ENCODE measurements at places on chromosomes 12 and 14. TPM values are rescaled to one million over a fixed set of nuclear protein-coding genes. Genes with fewer than 3 reads are reported as not detected.

DNA sequence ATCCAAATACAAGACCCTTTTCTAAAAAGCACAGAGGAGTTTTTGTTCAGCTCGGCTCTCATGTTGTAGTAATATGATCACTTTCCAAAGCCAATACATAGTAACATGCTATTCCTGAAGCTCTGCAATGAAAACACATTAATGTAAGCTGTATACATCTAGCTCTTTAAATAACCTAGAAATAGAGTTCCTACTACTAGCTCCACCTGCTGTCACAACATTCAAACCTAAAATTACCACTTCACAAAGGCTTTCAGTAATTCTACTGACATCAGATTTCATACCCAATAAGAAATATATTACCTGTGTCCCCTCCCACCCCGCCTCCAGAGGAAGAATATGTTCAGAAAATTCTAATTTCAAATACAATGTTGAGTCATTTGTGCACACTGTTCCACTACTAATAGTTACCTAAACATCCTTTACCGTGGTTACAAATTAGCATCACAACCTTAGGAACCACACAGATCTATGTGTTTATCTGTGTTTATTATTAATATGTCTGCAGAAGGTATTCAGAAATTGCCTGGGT, 17.8 kb downstream of the EFCAB11 start:
- DNase-seq = no peak

The BMP4 gene
- 14.4 TPM for total RNA-seq

DNA sequence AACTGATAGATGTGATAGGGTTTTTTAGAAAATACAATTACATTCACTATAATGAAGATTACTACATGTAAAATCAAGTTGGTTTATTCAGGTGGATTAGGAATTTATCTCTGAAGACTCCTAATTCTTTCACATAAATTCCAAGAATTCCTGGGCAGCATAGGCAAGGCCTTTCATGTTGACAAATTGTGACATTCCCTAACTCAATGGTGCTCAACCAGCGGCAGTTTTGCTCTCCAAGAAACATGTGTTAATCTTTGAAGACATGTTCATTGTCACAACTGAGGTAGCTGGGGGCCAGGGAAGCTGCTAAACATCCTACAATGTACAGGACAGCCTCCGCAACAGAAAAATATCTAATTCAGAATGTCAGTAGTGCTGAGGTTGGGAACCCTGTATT, 46.3 kb downstream of the PTPRQ start:
- DNase-seq = no peak

GRCh38 chr14:37369425-37369824, 171.7 kb downstream of the MIPOL1 start:
- DNase-seq = no peak

- peak; percentile 92 for DNase-seq
Measured at GRCh38 chr14:103198131-103199105, 75.2 kb downstream of the TNFAIP2 start.

The ARHGDIB gene
- 7.2 TPM for total RNA-seq

Measured in fibroblast of the aortic adventitia (primary cell).